Activated CD8-positive, alpha-beta memory T cell treated with anti-CD3 and anti-CD28 coated beads for 36 hours (primary cell): ENCODE measurements at places on chromosomes 11 and 22. TPM values are rescaled to one million over a fixed set of nuclear protein-coding genes. Genes with fewer than 3 reads are reported as not detected.

ACR gene
- total RNA-seq, result not detected

IFITM1 gene
- 99.3 TPM for total RNA-seq

BDNF gene
- not detected for total RNA-seq

LRRC32 gene
- total RNA-seq, result 4.5 TPM

PRSS23 gene
- 9.1 TPM for total RNA-seq

PKDREJ gene
- total RNA-seq, result not detected

TBX1 gene
- total RNA-seq, result not detected

TMEM132A gene
- total RNA-seq, result 1.1 TPM

MAJIN gene
- total RNA-seq, result not detected

SIAE gene
- 4.8 TPM for total RNA-seq

CAVIN3 gene
- total RNA-seq, result 45.0 TPM

NCF4 gene
- 6.3 TPM for total RNA-seq

CSKMT gene
- 51.0 TPM for total RNA-seq

SCGB1C1 gene
- not detected for total RNA-seq

AMOTL1 gene
- 1.6 TPM for total RNA-seq

FOLH1 gene
- not detected for total RNA-seq

TSGA10IP gene
- not detected for total RNA-seq

OVCH2 gene
- not detected for total RNA-seq

TRIM48 gene
- total RNA-seq, result not detected

TRPM5 gene
- total RNA-seq, result not detected

P2RY6 gene
- not detected for total RNA-seq

ABTB2 gene
- total RNA-seq, result 6.1 TPM

KRTAP5-2 gene
- total RNA-seq, result not detected

FAT3 gene
- total RNA-seq, result not detected

CNGA4 gene
- not detected for total RNA-seq

POLR2L gene
- total RNA-seq, result 151 TPM

SMIM38 gene
- total RNA-seq, result 1.1 TPM

CRYBB3 gene
- total RNA-seq, result not detected

DDTL gene
- not detected for total RNA-seq

USH1C gene
- total RNA-seq, result not detected

MRGPRX3 gene
- total RNA-seq, result not detected

BEST1 gene
- total RNA-seq, result not detected

CAT gene
- total RNA-seq, result 21.7 TPM

CARD10 gene
- not detected for total RNA-seq

CHRDL2 gene
- not detected for total RNA-seq

ARHGAP8 gene
- 0.82 TPM for total RNA-seq

NRIP3 gene
- 1.3 TPM for total RNA-seq

OR52E1 gene
- not detected for total RNA-seq

GALNT18 gene
- total RNA-seq, result 3.8 TPM

NAV2 gene
- total RNA-seq, result 0.25 TPM

C11orf52 gene
- total RNA-seq, result not detected

ANO5 gene
- not detected for total RNA-seq

IGLL1 gene
- total RNA-seq, result not detected

OR51E2 gene
- not detected for total RNA-seq

EFEMP2 gene
- total RNA-seq, result 5.7 TPM

TMEM191C gene
- 0.99 TPM for total RNA-seq

TRIM29 gene
- total RNA-seq, result not detected

PIK3C2A gene
- 32.2 TPM for total RNA-seq
